ENCODE measurements at places on chromosomes 16 and 17.

GRCh38 chr16:69858191-69859104 lies 92.7 kb upstream of the CLEC18A start:
- DNase-seq: no peak

DNA sequence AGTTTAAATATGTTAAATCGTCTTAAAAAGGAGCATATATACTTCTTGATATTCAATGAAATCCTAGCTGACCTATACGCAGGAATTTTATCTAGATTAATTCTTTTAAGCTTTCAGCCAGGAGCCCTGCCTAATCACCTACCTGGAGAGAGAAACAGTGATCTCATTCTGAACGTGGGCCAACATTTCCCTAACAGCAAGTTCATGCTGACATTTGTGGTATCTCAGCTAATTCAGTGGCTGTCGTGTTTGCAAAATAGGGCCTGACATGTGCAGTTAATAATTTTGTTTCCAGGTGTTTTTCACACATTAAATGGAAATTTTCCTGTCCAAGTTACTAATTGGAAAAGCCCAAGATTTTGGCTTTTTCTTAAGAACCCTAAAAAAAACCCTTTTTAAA lies 17.4 kb downstream of the KRT24 start:
- DNase-seq: no peak

DNA sequence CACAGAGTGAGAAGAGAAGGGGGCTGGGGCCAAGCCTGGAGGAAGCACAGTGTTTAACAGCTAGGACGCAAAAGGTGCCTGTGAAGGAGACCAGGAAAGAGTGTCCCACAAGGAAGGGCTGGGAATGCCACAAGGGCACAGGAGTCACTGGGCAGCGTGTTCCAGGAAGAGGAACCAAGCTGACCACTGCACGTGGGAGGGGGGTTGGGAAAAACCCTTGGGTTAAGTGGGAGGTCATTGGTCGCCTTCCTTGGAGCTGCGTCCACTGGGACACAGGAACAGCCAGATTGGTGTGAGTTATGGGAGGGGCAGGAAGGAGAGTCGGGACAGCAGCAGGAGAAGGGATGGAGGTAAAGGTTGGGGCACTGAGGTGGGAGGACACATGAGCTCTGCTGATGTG lies 12.9 kb downstream of the TTYH2 start:
- no peak for DNase-seq

DNA sequence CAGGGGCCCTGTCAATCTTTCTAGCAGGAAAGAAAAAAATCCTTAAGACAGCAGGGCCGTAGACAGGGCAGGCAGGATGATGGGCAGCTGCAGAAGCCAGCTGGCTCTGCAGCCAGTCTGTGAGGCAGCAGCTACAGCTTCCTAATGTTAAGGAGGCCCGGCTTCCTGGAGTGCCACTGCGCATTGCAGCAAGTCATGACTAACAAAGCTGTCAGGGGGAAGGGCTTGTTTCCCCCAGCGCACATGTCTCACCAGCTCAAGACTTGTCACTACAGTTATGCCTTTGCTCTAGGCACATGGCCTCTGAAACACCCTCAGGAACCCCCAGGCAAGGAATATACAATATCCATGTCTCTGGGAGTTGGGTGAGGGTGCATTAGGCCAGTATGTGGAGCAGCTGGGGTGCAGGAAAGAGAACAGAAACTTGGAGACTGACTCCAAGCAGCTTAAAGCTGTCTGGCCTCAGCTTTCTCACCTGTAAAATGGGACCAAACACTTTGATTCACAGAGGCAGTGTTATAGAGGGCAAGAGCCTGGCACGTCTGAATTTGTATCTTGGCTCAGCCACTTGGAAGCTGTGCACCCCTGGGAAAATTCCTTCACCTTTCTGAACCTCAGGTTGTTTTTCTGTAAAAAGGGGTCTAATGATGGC lies 220.0 kb downstream of the HAPSTR1 start:
- DNase-seq: peak; percentile 81

- DNase-seq: peak; percentile 42
These were observed 164.1 kb downstream of the CDH8 start for GRCh38 chr16:61871837-61872777.

DNA sequence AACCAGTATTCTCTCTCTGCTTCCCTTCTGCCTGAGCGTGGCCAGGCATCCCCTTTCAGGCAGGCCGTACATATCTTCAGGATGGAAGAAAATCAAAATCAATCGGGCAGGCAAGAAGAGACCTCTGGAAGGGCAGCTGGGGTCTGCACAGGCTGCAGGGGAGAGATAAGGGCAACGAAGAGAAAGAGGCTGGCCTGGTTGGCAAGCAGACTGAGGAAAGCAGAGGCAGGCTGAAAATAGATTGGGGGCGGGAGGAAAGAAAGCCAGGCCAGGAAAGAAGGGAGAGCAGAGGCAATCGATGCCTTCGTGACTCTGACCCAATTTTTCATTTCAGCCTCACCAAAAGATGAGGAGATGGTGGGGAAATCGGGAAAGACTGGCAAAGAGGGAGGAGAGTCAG lies 18.1 kb downstream of the PIPOX start:
- no peak for DNase-seq

GRCh38 chr16:54365990-54366634 lies 79.5 kb upstream of the IRX3 start:
- DNase-seq: no peak

GRCh38 chr17:68107373-68107772 lies 71.8 kb downstream of the KPNA2 start:
- DNase-seq: no peak

- DNase-seq: peak; percentile 39
These were observed at the start of gene ITGA3 for GRCh38 chr17:50055426-50056216. TSS of gene ITGA3 (plus strand) at chr17:50056110. CDS start at chr17:50056440, 330 bp downstream.

DNA sequence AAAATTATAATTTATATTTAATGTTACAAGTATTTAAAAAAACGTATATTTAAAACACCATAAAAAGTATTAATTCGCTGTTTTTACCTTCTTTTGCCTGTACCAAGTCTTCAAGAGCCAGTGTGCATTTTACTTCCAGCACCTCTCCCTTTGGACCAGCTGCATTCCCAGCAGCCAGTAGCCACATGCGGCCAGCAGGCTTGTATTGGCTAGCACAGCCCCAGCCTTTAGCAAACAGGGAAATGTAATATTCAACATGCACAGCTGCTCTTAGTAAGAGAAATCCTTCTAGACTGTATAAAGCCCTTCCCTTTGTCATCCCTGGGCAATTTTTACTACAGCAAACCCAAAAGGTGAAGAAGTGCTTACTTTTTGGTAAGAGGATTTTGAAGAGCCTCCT lies 6.6 kb downstream of the DHODH start:
- no peak for DNase-seq

DNA sequence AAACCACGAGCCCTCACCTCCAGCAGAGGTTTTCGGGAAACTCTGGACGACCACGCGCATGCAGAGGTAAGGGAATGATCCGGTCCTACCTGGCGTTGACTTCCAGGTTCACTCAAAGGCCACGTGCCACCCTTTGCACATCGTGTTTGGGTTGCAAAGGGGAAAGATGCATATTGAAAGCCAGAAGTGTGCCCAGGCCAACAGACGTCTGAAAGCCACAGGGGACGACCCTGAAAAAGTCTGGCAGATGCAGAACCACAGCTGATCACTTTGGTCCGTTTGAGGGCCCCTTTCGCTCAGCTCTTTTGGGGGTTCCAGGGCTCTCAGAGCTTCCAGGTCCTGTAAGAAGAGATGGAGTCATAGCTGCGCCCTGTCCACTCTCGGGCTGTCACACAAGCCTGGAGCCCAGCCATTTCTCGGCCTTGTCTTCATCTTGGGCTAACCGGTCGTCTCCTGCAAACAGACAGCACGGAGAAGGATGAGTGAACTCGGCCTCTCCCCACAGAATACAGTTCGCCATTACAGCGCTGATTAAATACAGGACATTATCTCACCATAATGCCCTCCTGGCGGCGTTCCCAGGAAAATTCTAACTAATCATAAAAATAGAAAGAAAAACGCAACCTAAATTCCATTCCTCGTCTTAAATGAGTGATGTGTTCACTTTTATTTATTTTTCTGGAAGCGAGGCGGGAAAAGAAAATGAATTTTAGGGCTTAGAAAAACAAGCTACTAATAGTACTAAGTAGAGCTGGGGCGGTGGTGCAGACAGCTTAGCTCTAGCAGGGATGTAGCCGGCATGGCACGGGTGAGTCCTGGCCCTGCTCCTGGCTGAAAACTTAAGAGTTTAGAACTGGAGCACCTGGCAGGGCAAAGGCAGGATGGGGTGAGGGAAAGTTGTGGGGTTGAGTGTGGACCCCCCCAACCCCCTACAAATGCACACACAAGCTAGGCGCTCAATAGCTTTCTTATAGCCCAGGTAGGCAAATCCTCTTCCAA lies 45.5 kb upstream of the ZFHX3 start:
- DNase-seq: no peak

DNA sequence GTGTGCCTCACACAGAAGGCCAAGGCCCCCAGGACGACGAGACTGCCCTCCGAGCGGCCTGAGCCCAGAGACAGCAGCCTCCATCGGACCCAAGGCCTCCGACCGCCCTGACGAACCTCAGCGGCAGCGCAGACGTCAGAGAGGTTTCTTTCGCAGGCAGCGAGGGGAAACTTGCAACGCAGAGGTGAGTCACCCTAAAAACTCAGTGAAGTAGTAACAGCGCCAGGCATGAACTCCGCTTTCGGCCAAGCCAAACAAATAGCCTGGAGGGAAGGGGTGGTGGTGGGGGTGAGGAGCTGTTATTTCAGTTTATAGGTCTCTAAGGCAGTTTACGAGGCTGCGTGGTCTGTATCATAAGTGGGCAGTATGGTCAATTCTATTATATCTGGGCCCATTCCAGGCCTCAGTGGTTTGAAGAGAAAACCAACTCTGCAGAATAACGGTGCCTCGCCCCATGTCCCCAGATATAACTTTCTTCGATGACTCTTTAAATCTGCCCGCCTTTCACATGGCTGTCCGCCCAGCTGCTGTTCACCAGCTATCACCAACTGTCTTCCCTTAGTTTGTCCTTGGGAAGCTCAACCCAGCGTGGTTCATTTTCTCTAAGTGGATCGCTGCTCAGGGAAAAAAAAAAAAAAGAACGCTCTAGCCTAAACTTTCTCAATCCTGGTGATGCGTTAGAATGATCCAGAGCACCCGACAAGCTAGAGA lies 43.5 kb upstream of the FOXF1 start:
- no peak for DNase-seq

DNA sequence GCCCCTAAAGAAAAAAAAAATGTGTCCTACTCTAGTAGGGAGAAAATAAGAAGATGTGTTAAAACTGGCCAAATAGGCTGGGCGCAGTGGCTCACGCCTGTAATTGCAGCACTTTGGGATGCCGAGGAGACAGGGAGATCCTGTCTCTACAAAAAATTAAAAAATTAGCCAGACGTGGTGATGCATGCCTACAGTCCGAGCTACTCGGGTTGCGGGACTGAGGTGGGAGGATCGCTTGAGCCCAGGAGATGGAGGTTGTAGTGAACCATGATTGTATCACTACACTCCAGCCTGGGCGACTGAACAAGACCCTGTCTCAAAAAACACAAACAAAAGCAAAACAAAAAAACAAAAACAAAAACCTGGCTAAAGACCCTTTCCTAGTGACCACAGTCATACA lies 15.9 kb downstream of the ZFHX3 start:
- DNase-seq: no peak

GRCh38 chr17:58082341-58082869 lies 814 bp upstream of the DYNLL2 start:
- no peak for DNase-seq

GRCh38 chr16:27982184-27982583 lies 81.3 kb downstream of the GSG1L start:
- no peak for DNase-seq

- peak; percentile 61 for DNase-seq
These were observed 10.4 kb downstream of the PRR11 start for GRCh38 chr17:59165933-59166342.

DNA sequence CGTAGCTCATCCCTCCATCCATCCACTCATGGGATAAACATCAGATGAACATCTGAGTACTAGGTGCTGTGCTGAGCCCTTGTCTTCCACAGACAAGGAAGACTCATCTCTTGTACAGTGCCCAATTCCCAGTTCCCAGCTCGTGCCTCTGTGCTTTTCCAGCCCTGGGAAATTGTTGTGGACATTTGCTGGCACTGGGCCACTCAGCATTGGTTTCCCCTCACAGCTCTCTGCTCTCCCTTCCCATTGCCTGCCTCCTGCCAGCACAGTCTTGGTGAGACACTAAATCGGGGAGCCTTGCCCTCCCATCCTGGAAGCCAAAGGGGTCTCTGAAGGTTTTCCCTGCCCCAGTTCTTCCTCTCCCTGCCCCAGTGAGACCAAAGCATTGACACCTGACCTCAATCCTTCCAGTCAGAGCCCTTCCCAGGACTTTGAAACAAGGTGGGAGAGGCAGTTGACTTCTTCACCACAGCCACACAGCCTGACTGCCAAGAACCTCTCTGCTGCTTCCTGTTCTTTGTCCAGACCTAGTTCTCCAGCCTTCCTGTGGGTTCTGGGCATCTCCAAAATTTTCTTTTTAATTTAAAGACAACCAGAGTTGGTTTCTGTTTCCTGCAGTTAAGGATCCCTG lies 50.2 kb downstream of the WSB1 start:
- no peak for DNase-seq

DNA sequence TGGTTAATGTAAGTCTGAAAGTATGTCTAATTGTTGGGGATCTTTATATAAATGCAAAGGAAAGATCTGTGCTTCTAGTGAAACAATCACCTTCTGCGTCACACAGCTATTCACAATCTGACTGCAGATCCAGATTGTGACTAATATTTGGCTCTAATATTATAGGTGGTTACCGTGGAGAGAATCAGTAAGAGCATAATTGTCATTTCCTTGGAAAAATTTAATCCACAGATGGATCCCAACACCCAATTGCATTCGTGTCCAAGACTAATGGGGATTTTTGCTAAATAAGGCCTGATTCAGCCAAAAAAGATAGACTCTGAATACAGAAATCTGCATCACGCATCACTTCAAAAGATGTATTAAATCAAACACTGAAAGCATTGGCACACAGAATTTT lies 2.7 kb upstream of the KCNJ2 start:
- no peak for DNase-seq

DNA sequence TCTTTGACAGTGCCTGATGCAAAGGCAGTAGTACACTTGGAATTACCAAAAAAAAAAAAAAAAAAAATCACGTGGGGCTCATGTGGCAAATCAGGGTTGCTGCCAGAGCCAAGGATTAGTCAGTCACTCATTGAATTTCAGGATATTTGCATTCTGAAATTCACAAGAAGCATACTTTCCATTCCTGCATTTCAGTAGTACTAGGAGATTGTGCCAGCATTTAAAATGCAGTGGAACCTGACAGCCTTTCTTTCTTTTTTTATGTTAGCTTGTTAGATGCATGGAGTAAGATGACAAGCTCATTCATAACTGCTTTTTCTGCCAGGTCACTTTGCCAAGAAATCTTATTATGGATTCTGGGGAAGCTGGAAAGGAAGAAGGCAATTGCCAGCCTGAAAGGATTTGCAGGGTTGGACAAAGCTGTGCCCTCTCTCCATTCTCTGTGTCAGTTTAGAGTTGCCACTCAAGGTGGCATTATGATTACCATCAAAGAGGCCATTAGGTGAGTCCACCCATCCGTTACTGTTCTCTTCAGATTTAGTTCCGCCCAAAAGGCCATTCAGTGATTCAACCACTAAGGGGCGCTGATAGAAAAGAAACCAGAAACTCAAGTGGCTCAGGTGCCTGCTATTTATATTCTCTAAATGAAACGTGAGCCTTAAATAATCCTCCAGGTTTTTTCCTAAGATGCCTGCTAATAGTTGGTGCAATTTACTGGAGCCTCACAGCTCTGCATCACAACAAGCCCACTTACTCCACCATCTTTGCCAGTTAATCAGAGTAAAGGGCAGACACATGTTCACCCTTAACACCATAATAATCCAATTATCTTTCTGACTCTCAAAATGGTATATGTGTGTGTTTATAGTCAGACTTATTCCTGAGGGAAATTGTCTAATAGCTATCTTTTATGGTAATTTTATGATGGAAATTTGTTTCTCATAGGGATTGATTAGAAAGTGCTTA lies 59.0 kb downstream of the TANGO6 start:
- peak; percentile 67 for DNase-seq
